ENCODE measurements at places on chromosomes 1 and 21.

GRCh38 chr1:98044766-98045165 is 123.9 kb upstream of the DPYD start:
- ATAC-seq = no peak

DNA sequence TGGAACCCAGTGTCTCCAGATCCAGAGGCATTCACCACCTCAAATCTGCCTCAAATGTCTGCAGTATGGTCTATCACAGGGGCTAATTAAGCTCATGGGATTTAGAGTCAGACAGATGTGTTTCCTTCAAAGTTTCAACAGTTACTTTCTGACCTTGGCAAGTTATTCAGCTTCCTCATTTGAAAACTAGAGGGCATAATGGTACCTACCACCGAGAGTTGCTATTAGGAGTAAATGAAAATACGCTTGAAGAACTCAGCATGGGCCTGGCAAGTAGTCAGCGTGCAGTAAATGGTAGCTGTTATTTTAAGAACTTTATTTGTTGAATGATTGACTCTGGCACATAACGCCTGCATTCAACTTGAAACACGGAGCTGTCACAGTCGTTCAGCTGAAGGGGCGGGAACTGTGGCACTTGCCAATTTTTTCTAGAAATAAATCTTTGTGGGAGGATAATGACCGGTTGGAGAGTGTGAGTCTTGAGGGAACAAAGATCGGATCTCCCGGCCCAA is 1.2 kb upstream of the CAP1 start:
- no peak for ATAC-seq

DNA sequence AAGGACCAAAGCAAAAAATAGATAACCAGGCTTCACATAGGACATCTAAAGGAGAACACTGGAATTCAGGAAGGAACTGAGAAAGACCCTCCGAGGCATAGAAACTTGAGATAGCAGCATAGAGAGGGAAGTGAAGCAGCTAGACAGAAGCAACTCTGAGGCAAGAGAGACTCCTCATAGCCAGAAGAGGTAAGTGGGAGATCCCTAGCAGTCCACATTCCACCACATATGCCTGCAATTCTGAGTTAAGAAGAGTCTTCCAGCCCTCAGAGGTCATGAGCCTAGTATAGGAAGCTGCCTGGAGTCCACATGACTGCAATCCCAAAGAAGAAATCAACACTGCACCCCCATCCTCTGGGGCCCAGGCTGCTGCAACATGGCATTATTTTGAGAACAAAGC is 13.9 kb upstream of the FGGY start:
- ATAC-seq = no peak

GRCh38 chr21:32403201-32403777 is 9.2 kb upstream of the EVA1C start:
- peak; percentile 87 for ATAC-seq

DNA sequence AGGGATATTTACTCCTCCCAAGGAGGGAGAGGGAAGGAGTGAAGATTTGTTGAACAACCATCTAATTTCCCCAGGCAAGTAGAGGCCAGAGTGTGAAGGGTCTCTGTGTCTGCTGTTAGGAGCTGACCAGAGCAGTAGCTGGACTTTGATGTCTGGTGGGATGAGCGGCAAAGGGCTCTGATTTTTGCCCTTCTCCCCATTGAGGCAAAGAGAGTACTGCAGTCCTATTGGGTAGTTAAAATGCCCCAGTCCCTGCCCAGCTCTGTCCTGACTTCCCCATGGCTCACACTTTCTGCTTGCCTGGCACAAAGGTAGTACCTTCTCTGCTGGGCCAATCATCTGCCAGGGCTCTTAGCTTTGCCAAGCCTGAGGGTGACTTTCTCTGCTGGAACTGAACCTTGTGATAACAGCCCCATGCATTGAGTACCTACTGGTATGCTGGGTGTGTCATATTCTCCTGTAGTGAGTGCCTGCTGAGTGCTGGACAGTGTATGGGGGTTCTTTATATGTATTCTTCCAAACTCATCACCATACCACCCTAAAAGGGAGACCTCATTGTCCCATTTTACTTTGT is 64.0 kb upstream of the SELENON start:
- ATAC-seq = no peak

DNA sequence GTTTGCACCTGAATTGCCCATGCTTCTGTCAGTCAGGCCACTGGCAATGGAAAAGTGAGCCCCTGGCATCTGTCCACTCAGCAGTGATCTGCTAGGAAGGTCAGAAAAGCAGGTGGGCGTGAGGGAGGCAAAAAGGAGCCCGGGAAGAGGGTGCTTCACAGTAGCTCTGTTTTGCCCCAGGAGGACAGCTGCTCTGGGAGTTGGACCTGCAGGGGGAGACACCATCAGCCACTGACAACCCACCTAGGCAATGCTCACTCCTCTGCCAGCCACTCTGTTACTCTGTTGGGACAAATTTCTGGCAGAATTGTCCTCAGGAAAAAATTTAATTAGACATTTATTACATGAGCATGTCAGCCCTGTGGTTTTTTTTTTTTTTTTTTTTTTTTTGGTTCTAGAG is 146.4 kb downstream of the LRIG2 start:
- ATAC-seq = no peak

GRCh38 chr1:84350104-84350503 is 48.2 kb upstream of the DNASE2B start:
- ATAC-seq = no peak

- no peak for ATAC-seq
Measured at GRCh38 chr1:42747125-42747524, 7.1 kb upstream of the CLDN19 start.

DNA sequence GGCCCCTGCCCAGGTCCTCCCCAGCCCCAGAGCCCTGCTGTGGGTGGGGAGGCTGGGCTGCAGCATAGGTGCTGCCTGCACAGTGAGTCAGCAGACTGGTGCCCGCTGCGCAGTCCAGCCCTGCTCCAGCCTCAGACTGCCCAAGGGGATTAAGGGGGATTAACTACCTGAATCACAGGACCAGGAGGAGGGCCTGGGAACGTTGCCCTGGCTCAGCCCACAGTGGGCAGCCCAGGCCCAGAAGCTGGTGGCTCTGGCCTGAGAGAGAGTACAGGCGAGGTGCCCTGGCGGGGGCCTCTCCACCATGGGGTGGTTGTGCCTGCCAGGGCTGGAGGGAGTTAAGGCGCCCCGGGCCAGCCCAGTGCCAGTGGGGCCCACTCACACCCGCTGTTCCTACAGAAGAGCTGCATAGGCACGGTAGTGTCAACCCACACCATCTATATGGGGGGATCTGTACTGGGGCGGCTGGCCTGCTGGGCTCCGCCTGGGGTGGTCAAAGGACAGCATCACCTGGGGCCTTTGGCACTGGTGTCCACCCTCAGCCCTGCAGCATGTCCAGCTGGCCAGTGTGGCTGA is 2.3 kb downstream of the OBSCN start:
- ATAC-seq = no peak

GRCh38 chr1:156676820-156677615 is at the start of gene NES:
TSS of gene NES (minus strand) at chr1:156677407. CDS start at chr1:156677264, 143 bp downstream.
- ATAC-seq = no peak

DNA sequence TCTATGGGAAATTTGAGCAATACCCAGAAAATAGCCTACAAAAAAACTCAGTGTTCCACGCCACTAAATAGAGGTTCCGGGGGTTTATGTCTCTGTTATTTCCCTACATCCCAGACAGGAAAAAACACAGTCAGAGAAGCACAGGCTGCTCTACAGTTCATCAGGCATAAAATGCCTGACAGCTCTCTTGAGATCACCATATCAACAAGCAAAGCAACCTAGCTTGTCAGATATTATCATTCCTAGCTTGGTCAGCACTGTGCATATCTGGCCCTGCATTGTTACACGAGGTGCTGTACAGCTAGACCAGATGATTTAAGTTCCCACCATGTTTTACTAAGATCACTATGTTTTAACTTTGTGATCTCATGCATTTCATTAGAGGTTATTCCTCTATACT is 172.6 kb downstream of the PTPRC start:
- ATAC-seq = no peak

DNA sequence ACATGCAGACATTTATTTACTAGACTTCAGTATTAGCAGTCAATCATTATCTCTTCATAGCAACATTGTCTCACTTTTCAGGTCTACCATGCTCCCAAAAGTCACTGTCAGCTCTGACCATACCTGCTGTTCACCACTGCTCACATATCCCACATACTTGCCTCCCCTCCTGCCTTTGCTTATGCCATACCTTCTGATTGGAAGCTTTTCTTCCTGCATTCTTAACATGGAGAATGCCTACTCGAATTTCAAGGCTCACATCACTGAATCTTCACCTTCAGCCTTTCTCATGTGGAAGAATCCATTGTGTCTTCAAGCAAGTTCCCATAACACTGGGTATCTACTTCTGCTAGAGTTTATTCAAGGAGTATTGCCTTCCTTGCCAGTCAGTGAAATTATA is 135.4 kb downstream of the NTNG1 start:
- no peak for ATAC-seq

GRCh38 chr1:208724079-208724478 is 479.9 kb upstream of the PLXNA2 start:
- ATAC-seq = no peak

GRCh38 chr1:88610687-88611086 is 73.4 kb upstream of the PKN2 start:
- no peak for ATAC-seq

GRCh38 chr21:36964827-36965719 is 1.4 kb downstream of the HLCS start:
- no peak for ATAC-seq

DNA sequence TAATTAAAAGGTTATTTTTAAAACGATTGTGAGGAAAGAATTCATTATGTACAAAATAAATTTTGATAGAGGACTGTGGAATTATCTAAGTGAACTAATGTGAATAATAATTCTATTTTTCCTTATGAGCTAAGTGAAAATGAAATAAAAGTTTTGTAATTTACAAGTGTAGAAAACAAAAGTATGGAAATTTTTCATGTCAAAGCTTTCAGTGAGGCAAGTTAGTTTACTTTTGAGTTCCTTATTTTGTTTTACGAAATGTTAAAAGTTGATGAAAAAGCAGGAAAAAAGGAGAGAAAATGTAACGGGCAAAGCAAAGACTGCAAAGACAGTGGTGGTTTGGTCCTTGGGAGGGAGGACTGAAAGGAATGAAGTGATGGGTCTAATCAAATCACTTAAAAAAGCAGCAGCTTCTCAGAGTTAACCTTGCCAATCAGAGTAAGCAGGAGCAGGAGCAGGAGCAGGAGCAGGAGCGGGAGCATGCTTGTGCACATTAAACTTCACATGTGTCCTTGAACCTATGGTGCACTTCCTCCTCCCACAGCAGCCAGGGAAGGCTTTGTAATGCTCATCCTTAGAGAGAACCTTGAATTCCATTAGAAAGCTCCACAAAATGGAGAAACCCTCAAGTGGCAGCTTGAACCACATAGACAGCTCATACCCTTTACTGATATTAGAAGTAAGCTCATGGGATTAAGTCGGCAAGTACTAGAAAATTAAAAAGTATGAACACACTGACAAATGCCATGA is 133.4 kb downstream of the LHX4 start:
- no peak for ATAC-seq

DNA sequence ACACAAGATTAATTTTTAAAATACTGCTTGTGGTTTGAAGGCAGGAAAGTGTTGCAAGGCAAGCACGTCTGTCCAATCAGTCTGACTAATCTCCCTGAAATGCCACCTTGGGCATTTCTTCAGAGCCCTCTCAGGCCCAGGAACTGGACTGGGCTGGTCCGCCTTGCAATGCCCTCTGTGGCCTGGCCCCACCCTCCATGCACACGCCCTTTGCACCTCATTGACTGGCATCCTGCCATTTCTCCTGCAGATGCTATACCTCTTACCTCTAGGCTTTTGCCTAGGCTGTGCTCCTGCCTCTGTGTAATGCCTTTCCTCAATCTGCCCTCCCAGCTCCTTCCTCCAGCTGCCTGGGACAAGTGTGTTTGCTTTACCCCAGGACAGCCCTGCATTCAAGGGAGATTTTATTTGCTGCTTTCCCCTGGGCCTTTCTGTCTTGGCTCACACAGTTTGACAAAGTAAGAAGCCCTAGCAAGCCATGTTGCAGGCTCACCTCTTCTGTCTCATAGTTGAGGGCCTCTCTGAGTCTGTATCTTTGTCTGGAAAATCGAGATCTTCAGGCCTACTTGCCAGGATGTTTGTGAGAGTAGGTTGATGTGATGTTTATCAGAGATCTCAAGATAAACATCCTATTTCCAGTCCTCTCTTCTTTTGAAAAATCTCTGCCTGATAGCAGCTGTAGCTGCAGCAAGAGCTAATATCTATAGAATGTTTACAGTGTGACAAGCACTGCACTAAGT is 149.2 kb upstream of the JUN start:
- ATAC-seq = peak; percentile 28

GRCh38 chr21:28083350-28083749 is 909.3 kb downstream of the LTN1 start:
- no peak for ATAC-seq

- peak; percentile 20 for ATAC-seq
Measured at GRCh38 chr1:232574889-232575762, 54.8 kb downstream of the SIPA1L2 start.

DNA sequence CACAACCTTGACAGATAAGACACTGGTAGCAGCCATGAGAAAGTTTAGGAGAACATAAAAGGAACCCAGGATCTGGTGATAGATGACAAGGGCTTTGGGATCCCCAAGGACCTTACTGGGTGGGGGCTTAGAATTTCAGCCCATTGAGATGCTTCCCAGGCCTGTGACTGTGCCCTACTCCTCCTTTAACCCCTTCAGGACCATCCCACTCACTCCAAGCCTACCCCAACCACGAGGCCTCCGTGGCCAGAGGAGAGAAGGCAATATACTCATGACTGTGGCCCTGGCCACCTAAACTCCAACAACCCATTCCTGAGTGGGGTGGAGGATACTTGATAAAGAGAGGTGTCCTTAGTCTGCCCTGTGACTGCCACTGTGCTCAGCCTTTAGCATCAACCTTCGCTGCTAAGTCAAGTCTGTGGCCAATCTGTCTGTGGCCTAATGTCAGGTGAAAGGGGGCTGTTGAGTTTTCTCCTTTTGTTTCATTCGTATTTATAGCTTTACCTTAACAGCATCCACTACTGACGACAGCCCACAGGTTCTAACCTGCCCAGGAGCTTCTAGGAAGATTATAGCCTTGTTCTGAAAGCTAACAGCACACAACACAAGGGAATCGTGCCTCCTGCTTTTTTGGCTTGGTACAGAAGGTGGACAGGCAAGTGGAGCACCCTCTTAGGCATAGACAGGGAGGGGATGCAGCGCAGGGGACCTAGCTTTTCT is 16.9 kb upstream of the BCAR3 start:
- no peak for ATAC-seq

DNA sequence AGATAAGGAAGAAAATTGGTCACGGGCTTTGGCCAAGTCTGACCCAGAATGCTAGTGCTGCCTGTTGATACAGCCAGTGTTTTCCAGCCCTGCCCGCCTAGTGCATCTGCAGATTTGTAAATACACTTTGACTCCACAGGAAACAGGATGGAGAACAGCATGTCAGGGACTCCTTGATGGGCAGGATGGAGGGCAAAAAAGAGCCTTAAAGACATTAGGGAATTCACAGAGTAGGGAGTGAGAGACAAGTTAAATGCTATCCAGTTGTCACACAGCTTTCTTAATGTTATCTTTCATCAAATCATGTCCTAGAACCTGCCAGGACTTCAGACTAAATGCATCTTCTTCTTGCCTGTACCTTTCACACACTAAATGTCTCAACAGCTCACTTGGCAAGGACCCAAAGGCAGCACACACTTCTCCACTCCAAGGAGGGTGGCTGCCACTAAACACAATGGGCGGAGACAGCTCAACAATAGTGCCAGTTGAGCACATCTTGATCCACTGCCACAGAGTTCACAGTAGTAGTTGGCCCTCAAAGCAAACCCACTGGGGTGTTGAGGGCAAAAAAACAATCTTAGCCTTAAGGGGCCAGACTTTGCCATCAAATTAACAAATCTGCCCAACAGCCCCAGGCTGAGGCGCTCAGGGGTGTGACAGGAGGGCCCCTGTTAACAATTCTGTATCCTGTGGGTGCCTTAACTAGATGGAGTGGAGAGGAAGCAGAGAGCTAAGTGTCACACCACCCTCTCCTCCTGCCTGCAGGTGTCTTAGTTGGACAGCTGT is 2.7 kb downstream of the HIVEP3 start:
- ATAC-seq = no peak
